NCI-H1436 treated with DMSO at 0.1 percent for 48 hours (cell line): ENCODE measurements at places on chromosomes 11 and 22.

- DNase-seq: no peak
Measured at GRCh38 chr22:20646906-20647305, 127.0 kb upstream of the SERPIND1 start.

DNA sequence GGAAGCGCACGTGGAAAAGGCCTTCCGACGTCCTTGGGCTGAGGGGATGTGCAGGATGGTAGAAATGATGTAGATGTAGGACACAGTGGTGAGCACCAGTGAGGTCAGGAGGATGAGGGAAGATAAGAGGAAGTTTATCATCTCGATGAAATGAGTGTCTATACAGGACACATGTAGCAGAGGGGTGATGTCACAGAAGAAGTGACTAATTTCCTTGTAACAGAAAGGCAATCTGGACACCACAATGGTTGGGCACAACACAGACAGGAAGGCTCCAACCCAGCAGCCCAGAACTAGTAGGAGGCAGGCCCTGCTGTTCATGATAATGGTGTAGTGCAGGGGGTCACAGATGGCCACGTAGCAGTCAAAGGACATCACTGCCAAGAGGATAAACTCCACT, 35.0 kb upstream of the OR6M1 start:
- DNase-seq: no peak

GRCh38 chr11:72821920-72822799, 7.9 kb downstream of the ATG16L2 start:
- peak; percentile 61 for DNase-seq

GRCh38 chr11:12503039-12503484, 125.7 kb downstream of the PARVA start:
- DNase-seq: no peak

GRCh38 chr11:74135127-74135840, 35.5 kb downstream of the C2CD3 start:
- no peak for DNase-seq

DNA sequence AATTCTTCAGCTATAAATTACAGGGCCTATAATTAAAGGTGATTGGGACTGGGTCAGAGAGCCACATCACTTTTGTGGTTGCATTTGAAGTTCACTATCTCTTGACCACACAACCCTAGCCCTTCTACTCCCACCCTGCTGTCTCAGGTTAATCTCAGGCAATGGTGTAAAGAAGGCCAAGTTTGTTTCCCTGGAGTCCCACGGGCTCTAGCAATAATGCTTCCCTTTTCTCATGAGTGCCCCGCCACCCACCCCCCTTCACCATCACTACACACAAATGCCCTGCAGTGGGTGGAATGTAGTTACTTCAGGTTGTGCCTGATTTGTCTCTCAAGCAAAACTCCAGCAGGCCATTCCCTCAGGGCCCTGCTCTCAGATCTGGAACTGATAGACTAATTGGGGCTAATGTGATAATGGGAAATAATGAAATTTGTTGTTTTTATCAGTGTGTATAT, 1.8 kb upstream of the EHF start:
- no peak for DNase-seq

DNA sequence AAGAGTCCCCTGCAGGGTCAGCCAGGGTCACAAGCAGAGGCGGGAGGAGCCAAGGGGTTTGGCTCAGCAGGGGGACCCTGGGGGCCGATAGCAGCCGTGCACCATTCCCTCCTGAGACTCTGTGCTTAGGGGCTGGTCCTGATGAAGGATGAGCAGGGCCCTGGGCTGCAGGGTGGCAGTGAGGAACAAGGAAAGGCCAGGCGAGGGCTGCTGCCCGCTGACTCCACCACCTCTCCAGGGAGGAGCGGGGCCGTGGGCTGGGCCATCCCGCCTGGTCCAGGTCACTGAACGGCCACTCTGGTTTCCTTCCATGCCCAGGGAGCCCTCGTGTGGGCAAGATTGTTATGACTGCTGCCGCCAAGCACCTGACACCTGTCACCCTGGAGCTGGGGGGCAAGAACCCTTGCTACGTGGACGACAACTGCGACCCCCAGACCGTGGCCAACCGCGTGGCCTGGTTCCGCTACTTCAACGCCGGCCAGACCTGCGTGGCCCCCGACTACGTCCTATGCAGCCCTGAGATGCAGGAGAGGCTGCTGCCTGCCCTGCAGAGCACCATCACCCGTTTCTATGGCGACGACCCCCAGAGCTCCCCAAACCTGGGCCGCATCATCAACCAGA, 9.2 kb upstream of the NDUFS8 start:
- no peak for DNase-seq

DNA sequence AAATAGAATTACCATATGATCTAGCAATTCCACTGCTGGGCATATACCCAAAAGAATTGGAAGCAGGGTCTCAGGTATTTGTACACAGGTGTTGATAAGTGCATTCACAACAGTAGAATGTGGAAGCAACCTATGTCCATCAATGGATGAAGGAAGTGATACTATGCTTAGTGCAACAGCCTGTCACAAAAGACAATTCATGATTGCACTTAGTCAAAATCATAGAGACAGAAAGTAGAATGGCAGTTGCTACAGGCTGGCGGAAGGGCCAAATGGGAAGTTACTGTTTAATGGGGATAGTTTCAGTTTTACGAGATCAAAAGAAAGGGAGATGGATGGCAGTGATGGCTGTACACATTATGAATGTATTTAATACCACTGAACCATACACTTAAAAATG, 42.0 kb downstream of the SGSM3 start:
- no peak for DNase-seq

DNA sequence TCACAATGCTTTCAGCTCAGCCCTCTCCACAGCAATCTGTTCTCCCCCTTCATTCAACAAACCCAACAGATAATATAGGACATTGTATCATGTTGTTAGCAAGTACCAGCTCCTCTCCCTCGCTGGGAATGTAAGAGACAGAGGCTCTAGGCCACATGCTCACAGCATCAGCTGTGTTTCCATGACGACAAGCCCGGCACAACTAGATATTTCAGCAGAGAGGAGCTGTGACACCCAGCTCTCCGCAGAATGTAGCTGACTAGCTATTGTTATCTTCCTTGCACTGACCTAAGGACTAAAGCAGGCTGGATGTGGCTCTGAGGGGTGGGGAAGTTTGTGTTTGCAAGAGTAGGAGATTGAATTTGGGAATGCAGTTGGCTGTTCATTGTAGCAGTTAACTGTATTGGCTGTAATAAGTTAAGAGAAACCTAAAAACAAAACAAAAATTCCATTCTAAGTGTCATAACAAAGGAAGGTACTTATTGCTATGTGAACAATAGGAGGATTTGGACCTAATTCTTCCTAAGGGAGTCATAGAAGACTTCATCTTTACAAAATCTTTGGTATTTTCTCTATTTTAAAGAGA, 28.0 kb upstream of the RRAS2 start:
- no peak for DNase-seq

- DNase-seq: no peak
Measured at GRCh38 chr11:115919341-115920091, 415.3 kb upstream of the CADM1 start.

- no peak for DNase-seq
Measured at GRCh38 chr11:107472966-107473365, 15.3 kb upstream of the CWF19L2 start.

GRCh38 chr11:79076526-79077115, 364.2 kb downstream of the TENM4 start:
- no peak for DNase-seq

- no peak for DNase-seq
Measured at GRCh38 chr11:107747622-107748021, 35.8 kb upstream of the SLN start.

DNA sequence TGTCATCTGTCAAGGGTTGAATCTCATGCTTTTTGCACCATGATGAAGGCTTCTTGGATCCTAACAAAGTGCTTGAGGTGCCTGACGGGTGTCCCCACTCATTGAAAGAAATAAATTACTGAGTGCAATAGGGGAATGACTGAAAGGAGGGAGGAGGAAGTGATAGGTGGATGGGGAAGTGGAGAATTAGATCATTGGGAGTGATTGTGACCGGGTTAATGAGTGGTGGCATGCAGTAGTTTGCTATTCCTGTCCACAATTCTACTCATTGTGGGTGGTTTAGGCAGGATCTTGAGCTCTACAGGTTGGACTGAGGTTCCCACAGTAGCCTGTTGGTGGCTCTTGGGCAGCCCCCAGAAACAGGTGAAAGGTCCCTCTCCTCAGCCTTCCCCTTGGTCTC, 44.3 kb downstream of the THAP12 start:
- DNase-seq: no peak

DNA sequence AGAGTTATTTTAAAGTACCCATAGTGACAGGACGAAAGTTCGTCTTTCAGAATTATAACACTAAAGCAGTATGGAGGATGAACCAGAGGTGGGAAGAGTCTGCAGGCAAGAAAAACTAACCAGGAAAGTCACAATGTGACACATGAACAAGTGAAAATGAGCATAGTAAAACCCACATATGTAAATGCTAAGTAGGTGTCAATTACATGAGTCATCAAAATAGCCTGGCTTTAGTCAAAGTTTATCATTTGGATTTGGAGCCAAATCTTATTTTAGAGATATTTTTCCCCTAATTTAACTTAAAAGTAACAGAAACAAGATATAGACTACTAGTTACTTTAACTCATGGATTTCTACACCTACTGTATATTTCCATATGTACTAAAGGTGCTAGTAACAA, 159.8 kb downstream of the GRIA4 start:
- no peak for DNase-seq

DNA sequence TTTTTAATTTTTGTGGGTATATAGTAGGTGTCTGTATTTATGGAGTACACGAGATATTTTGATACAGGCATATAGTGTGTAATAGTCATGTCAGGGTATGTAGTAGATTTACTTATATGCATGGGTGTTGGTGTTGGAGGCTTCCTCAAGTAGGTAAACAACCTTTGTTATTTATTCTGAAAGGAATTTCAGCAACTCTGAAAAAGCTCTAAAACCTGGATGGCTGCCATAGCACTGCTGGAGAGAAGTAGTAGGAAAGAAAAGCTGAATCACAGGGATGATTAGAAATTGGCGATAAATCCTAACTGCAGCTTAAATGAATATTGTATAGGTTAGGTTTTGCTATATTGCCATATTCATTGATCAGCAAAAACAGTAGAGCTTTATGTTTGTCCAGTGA, 44.4 kb upstream of the ST14 start:
- no peak for DNase-seq

DNA sequence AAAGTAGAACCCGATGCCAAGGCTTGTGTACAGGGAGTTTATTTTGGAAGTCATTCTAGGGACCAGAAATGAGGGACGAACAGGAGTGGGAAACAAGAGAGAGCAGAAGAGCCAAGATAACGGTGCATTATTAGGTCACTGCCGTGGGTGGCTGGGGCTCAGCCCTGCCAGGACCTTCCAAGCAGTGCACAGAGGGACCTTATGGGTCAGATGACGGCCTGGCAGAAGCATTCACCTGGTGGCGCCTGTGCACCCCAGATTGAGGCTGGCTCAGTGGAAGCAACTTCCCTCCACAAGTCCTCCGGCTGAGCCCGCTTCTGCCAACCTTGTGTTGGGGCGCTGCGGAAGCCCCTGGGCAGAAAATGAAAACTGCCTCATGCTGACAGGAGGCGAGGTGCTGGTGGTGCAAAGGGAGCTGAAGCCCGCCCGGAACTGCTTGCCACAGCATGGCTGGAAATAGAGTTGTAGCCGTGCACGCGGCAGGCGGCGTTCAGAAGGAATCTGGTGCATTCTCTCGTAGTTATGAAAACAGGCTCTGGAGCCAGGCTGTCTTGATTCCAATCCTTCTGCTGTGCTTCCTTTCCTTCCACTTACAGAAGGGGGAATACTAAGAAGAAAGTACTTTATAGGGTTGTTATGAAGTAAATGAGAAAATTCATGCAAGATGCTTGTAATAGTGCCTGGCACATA, 22.2 kb upstream of the TP53I11 start:
- DNase-seq: no peak

GRCh38 chr11:86197448-86197847, 47.1 kb upstream of the EED start:
- no peak for DNase-seq

DNA sequence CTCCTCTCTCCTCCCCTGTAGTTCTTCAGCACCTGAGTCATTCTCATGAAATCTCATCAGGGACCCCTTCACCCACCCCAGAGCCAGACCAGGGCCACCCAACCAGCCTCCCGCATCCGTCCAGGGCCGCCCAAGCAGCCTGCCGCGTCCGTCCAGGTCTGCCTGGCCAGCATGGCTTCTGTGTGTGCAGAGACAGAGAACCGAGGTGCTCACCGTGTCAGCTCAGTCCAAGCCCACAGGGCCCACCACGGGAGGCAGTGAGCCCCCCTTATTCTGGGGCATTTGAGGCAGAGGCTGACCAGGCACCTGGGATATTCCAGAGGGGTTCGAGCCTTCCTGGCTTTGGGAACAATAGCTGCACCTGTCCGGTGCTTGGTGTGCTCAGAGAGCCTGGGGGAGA, 1117.3 kb downstream of the BRD1 start:
- no peak for DNase-seq

- DNase-seq: no peak
Measured at GRCh38 chr11:47850337-47850736, 2.2 kb upstream of the NUP160 start.

DNA sequence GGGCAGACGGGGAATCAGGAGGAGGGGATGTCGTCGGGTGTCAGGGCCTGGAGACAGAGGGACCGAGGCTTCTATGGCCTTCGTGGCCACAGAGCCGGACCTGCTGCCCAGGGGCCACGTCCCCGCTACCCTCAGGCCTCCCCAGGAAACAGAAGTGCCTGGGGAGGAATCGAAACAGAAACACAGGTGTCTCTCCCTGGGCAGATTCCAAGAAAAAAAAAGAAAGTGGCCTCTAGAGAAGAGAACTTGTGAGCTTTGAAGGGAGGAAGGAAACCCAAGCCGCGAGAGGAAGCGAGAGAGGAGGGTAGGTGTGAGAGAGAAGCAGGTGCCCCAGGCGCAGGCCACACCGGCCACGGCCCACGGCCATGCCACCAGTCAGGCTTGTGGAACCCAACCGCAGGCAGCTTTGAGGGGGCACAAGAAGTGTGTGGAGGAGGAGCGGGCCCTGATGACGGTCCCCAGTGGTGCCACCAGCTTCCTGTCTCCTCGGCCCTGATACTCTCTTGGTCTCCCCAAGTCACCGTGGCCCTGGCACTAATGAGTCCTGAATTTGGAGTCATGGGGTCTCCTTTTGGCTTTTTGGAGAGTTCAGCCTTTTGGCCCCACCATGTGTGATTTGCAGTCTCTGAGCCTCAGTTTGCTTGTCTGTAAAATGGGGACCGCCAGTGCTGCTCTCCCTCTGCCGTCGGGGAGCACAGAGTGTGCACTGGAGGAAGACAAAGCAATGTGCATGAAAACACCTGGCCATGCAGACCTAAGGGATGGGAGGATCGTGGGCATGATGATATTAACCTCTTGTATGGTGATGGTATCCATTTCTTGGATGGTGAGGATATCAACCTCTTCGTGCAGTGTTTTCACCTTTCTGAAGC, 25.2 kb downstream of the LIF start:
- no peak for DNase-seq

- DNase-seq: no peak
Measured at GRCh38 chr22:17726006-17726927, 48.0 kb downstream of the BID start.
